ENCODE measurements at places on chromosomes 3 and 15.

- no peak for DNase-seq
These were observed 80.6 kb upstream of the PRR20G start for GRCh38 chr3:127368186-127369032.

GRCh38 chr3:61861410-61861809, 300.0 kb downstream of the PTPRG start:
- no peak for DNase-seq

DNA sequence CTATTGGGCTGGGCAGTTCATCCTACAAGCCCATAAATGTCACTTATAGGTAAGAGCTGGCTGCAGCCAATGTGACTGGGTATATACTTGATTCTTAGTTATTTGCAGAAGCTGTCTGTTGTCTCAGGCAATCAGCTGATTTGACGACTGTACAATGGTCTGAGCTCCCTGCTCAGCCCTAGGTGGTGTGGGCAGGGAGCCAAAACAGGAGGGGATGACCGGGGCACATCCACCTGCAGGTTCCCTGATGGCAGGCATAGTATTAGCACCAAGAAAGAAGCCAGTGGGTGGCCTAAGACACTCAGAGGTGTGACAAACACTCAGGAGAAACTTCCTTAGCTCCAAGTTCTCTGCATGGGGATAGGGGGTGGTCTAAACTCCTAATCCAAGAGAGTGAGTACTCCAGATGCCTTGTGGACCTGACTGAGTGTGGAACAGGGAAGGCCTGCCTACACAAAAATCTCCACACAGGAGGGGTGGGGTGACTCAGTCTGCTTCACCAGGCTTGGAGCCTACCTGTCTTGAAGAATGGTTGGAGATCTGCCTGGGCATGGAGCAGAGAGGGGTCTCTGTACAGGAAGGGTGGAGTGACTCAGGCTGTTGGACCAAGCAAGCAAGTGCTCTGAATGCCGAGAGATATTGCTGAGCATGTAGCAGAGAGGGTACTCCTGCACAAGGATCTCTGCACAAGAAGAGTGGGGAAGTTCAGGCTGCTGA, 690.4 kb upstream of the NAALADL2 start:
- no peak for DNase-seq

- no peak for DNase-seq
These were observed 818.8 kb upstream of the LMCD1 start for GRCh38 chr3:7682822-7683229.

- peak; percentile 29 for DNase-seq
These were observed 394.5 kb upstream of the DPPA4 start for GRCh38 chr3:109731639-109732473.

DNA sequence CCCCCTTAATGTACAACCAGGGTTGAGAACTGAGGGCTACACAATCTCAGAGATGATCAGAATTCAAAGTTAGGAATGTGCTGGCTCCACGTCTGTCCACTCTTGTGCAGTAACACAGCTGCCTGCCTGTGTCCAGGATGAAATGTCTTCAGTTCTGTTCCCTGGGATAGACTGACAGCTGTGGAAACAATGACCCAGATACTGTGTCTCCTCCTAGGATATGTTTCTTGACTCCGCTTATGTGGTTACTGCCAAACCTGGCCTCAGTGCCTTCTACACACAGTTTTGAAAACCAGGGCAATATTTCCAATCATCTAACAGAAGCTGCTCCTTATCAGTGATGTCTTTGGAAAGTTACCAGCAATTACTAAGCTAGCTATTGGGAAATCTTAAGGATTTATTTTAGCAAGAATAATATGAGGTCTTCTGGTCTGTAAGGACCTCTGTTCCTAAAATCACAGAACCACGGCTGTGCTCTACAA, 67.6 kb downstream of the NOX5 start:
- DNase-seq: no peak

GRCh38 chr15:36334059-36334458, 245.4 kb upstream of the CDIN1 start:
- no peak for DNase-seq

DNA sequence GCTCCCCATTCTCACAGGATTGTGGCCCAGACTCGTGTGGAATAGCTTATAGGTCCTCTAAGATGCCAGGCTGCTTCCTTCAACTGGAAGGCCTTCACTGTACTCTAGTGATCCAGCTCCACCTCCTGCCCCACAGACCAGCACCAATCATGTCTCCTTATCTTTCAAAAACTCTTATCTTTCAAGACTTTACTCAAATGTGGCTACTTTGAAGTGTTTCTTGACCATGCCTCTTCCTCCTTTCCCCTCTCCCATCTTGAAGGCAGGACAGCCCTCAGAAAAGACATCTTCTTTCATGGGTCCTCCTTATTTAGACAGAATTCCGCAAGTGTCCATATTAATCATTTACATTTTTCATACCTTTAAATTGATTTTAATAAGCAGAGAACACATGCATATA, 142.3 kb downstream of the CHST2 start:
- DNase-seq: no peak

DNA sequence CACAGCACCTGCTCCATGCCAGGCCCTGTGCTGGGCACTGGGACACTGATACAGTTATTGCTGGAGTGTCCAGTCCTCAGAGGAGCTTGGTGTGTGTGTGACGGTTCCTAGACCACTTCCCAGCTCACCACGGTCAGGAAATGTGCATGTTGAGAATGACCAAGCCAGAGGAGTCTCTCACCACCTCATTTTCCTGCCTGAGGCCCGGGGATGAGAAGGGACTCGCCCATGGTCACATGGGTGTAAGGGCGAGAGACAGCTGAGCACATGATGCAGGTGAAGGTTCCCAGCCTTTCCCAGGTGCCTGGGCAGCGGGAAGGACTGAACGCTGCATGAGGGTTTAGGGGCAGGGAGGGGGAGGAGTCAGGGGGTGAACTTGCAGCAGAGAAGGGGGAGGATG, 180.9 kb upstream of the TLE3 start:
- DNase-seq: no peak

GRCh38 chr3:42696356-42697288, 6.0 kb downstream of the HHATL start:
- DNase-seq: no peak

- no peak for DNase-seq
These were observed 216.8 kb downstream of the RSL24D1 start for GRCh38 chr15:54979964-54980363.

- no peak for DNase-seq
These were observed 230.4 kb upstream of the KCNH8 start for GRCh38 chr3:18917923-18918322.

- no peak for DNase-seq
These were observed 17.1 kb upstream of the SLC30A4 start for GRCh38 chr15:45539680-45540079.

DNA sequence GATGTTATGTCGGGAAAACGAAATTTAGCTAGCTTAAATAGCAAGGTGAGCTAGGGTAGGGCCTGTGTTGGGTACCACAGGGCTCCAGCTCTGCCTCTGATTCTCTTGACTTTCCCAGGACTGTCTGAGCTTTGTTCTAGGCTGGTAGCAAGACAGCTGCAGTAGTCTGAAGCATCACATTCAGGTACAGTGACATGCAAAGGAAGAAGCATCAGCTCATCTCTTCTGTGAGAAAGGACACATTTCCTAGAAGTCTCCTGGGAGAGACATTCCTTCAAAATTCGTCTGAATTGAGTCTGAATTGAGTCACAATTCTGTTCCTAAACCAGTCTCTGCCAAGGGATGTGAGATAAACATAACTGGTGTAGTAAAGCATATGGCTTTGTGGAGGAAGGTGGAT, 8.5 kb upstream of the UBXN7 start:
- DNase-seq: no peak

DNA sequence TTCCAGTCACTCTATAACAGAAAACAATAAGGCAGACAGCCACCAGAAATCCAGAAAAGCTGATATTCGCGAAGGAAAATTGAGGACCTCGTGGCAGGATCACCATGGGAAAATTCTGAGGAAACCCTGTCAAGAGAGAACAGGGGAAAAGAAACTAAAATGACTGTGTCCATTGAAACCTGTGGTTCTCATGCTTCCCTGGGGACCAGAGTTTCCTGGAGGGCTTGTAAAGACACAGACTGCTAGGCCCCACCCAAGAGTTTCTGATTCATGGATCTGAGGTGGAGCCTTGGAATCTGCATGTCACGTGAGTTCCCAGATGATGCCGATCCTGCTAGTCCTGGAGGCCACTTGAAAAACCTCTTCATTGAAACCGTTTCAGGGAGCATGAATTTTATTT, 420.5 kb downstream of the EPHB1 start:
- no peak for DNase-seq

DNA sequence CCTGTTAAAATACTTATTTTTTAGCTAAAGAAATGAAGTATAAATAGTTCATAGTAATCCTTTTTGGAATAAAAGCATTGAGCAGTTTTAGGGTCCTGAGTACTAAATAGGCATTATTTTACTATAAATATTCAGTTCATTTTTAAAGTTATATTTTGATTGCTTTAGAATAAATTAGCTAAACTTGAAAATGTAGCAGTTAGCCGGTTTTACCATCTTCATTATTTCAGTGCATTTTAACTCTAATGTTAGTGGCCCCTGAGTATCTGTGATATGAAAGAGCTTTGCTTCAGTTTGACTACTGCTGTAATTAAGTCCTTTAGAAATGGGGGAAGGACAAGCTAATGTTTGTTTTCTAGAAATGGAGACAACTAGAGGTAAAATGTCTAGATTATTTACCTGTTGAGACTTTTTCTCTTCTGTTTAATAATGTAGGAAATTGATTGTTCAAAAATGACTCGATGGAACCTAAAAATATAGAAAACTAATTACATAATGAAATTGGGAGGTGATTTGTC, 3.6 kb downstream of the SMC4 start:
- no peak for DNase-seq

- DNase-seq: no peak
These were observed 183.2 kb downstream of the CACNA2D3 start for GRCh38 chr3:54305409-54306099.

DNA sequence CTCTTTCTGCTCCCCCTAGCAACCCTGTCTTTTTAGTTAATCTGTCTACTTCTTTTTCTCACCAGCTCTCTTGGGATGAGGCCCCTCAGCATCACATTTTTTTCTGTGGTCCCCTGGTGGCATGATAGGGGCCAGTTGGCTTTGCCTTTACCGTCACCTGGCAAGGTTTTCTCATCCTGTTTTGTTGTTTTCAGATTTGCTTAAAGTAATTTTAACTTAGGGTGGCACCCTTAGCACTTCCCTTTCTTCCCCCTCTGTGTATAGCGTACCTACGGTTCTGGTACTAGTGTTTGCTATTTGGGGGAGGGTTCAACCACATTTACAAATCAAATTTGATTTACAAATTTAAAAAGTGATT, 35.6 kb downstream of the PDCD6IP start:
- DNase-seq: no peak

DNA sequence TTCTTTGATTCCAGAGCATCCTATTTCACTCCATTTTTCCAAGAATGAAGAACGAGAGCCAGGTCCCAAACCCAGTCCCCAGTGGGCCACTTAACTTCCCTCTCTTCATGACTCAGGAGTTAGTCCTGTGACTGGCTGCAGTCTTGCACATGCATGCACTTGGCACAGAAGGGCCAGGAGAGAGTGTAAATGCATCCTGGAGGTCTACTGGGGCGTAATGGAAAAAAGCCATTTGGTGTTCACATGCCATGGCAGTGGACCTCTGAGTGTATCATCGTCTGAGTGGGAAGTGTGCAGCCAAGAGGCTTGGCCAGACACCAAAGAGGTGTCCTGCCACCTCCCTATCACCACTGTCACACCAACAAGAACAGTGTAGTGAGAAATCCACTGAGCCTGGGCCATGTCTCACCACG, 15.1 kb upstream of the RFTN1 start:
- DNase-seq: no peak

DNA sequence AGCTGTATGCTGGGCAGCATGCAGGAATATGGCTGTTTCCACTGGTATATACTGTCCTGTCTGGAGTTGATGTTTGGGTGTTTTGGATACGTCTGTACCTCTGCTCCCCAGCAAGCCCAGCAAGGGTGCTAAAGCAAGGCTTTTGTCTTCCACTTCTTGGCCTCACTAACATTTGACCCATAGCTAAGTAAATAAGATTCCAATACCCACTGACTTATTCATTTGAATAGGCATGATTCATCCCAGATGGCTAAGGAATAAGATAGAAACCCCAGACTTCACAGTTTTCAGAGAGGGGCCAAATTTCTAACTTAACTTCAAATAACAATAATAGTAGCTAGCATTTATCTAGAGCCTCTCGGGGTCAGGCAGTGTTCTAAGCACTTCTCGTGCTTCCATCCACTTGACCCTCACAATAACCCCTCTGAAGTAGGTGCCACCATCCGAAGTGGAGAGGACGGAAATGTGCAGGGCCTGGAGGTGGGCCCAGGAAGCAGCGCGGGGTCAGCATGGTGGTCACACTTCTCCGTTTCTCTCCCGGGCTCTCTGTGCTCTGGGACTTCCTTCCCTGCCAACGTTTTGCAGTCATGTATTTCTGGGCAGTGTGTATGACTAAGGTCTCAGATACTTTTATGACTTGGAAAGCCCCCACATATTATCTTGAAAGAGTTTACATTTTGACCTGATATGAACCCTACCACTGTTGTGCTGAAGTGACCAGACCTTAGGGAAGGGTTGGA, 39.3 kb downstream of the LRRK1 start:
- DNase-seq: no peak

DNA sequence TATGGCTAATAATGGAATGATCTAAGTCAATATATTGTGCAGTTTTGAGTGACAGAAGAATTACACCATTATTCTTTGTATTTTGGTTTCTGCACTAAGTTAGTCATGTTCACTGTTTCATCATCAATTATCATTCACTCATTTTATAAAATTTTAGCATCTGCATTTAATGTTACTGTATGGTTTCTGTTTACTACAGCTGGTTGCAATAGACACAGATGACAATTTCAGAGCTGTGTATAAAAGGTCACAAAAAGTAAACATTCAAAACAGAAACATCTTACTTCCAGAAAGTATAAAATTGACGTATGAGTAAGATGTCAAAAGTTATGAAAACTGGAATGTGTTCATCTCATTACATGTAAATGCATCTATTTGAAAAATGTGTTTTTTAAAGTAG, 111.1 kb upstream of the GBE1 start:
- no peak for DNase-seq

DNA sequence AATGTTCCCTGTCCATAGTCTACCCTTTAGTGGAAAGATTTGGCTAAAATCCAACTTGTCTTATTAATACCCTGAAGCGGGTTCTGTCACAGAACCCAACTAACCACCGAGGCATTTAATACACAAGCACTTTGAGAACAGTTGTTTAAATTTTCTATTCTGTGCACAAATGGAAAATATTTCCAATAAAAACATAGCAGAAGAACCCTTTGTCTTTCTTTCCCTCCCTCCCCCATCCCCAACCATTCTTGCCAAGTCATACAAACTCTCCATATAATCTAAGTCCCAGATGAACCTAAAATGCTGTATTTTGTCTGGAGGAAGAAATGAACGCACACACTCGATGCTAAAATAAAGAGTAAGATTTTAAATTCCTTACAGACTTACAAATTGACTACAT, 126.9 kb upstream of the STRIT1 start:
- DNase-seq: no peak

DNA sequence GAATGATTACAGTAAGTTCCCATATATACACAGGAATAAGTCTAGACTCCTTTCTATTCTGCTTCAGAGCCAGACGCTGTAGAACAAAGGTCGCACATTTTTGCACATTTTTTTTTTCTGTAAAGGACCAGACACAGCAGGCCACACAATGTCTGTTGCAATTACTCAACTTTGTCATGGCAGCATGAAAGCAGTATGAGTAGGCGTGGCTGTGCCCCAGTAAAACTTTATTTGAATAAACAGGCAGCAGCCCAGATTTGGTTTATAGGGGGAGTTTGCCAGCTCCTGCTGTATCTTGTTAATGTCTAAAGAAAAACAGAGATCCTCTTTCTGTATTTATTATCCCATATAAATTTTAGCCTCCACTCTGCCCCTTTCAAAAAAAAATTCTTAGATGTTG, 708.3 kb downstream of the FHIT start:
- no peak for DNase-seq

- DNase-seq: no peak
These were observed 517 bp downstream of the FBN1 start for GRCh38 chr15:48644827-48645557.
